Stimulated activated CD4-positive, alpha-beta T cell treated with anti-CD3 and anti-CD28 coated beads, Interleukin-1b, Interleukin-23, amount 100 ng/mL, for 4 hours (primary cell): ENCODE measurements at places on chromosomes 2 and 18.

DNA sequence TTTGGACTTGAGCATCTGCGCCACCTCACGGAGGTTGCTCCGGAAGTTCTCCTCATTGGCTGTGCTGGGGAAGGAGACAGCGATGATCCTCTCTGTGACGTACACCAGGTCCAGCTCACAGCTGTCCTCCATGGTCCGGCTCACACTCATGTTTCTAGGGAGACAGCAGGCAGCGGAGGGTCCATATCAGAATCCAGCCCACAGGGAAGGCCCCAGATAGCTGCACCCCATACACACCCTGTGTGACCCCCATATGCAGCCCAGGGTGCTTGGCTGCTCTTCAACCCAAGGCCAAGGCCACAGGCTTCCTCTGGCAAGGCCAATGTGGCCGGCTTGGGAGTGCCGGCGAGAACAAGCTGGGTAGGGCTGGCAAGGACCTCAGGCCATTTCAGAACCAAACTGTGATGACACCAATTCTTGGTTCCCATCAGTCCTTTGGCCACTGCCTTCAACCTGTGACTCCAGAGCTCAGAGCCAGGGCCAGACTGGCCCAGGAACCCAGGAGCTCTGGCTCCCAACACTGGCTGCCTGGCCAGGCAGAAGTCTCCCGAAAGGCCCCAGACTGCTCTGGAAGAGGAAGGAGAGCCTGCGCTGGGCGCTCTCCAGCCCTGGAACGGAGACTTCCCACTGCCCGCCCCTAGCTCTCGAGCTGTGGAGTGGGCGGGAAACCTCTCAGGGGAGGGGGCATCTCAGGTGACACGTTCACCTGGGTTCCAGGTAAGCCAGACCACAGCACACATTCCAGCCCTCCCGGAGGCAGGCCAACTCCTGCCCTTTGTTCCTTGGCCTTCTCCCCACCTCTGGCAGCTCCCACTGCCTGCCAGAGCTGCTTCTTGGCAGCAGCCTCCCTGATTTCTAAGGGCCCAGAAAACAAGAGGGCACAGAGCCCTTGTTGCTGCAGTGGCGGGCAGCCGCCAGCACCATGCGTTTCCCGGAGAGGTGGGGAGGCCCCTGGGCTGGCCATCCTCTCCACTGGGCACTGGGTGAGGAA, 104.7 kb downstream of the TNS1 start:
- DNase-seq = no peak

GRCh38 chr18:7824970-7825369, 257.9 kb downstream of the PTPRM start:
- DNase-seq = no peak

DNA sequence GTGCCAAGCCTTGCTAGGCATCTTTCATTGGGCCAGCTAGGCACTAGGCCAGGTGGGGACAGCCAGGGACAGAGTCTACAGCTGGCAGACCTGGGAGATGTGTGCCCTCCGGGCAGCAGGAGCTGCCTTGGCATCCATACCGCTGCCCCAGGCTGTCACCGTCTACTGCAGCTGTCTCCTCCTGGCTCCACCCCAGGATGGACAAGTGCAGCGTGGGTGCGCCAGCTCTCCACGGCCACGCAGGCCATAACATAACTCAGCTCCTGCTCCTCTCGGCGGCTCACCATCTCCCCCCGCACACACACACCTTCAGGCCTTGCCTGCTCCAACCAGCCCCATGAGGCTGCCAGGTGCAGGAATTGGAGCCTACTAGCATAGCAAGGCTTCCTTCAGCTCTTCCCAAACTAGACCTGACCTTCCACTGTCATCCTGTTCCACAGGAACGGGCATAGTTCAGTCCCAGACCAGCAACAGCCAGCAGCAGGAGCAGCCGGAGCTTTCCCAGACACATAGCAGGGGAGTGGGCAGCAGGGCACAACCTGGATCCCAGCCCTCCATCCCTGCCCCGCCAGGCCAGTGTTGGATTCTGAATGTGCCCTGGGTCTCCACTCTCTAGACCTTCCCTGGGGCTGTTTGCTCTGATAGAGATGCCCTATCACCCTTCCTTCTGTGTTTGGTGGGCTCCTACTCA, 2.5 kb upstream of the ADRA2B start:
- no peak for DNase-seq

DNA sequence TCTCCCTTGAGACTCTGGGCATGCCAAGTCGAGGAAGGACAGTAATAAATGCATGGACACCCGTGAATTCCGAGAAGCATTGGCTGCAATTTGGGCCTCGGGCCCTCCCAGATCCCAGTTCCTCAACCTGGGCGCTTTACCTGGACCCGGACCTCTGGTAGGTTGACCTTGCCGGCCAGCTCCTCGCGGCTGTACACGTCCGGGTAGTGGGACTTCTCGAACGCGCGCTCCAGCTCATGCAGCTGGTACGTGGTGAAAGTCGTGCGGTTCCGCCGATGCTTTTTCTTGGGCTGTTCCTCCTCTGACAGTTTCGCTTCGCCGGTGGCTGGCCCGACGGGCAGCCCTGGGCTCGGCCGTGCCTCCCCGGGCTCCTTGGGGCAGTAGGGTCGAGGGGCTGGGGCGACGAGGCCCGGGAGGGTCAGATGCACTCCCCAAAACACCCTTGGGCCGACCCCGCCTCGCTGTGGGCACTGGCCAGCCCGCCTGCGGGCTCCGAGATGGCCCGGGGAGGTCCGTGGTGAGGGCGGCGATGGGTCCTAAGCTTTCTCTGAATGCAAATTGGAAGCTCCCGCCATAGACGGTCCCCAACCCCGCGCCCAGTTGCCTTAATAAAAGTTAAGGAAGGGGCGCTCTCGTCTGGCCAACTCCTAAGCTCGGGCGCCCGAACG, 899 bp downstream of the RAX start:
- no peak for DNase-seq

DNA sequence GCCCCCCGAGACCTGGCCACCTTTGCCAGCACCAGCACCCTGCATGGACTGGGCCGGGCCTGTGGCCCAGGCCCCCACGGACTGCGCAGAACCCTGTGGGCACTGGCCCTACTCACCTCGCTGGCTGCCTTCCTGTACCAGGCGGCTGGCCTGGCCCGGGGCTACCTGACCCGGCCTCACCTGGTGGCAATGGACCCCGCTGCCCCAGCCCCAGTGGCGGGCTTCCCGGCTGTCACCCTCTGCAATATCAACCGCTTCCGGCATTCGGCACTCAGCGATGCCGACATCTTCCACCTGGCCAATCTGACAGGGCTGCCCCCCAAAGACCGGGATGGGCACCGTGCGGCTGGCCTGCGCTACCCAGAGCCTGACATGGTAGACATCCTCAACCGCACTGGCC, 554 bp downstream of the ASIC4 start:
- no peak for DNase-seq

DNA sequence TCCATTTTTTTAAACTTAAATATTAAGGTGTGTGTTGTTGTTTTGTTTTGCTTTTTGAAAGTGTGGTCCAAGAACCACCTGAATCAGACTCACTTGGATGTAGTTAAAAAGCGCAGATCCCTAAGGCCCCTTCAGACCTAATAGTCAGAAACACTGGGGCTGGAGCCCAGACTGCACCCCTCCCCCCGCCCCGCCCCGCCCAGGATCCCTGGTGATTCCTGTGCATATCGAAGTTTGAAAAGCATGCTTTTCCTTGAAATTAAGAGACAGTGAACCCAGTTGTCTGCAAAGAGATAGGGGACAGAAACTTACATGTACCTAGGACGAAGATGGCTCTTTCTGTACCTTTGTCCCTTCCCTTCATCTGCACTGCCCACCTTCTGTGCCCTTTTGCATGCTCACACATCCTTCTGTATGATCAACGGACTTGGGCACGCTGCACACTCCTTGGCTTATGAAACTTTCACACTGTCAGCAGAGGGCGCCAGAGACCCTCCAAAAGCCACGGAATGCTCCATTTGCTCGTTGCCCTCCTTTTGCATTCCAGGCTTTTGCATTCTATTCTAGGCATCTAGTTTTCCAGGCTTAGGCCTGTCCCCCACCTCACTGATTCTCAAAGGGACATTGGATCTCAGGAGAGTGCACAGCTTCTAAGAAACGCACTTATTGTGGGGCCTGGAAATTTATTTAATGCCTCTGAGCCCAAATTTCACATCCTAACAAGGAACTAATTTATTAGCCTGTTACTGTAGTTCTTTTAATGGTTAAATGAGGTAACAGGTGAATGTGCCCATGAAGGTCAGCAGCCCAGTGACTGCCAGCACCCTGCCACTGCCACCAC, 32.8 kb upstream of the SLC14A1 start:
- peak; percentile 73 for DNase-seq

- DNase-seq = no peak
These were observed 17.6 kb downstream of the ADAM17 start for GRCh38 chr2:9538000-9538507.

GRCh38 chr2:148627224-148627623, 17.3 kb upstream of the EPC2 start:
- DNase-seq = no peak

- DNase-seq = no peak
These were observed 50.0 kb upstream of the SCG2 start for GRCh38 chr2:223652122-223652521.

DNA sequence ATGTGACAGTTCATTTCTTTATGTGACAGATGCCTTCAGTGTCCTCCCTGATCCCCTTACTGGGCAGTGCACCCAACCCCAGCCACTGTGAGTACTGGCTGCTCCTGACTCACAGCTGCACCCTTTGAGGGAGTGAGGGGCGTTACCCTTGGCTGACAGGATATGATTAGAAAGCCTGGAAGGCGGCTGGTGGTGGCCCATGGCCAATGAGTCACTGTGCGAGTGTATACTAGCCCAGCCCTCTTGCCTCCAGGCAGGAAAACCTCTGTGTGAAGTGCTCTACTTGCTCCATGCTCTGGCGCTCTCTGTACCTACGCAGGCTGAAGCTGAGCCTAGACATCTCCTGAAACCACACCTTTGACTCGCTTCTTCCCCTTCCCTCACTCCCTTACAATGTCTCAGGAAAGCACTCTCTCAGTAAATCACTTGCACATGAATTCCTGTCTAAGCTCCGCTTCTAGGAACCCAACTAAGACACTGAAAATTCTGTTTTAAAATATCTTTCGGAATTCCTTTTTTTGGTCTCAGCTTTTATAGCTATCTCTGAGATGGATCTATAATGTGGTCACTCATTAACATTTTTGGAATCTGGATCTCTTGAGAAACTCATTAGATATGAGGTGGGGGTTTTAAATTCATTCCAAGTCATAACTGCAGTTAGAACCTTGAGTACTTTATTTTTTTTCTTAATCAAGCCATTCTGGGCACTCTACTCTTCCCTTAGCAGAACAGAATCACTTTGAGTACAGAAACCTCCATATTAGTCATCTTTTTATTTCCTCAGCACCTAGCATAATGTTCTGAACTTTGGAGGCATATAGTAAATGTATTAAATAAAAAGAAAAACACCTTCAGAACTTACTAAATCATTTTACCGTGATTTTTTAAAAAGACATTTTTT, 25.3 kb upstream of the STAM2 start:
- no peak for DNase-seq

- DNase-seq = no peak
These were observed 20.8 kb downstream of the SOS1 start for GRCh38 chr2:39099870-39100728.

DNA sequence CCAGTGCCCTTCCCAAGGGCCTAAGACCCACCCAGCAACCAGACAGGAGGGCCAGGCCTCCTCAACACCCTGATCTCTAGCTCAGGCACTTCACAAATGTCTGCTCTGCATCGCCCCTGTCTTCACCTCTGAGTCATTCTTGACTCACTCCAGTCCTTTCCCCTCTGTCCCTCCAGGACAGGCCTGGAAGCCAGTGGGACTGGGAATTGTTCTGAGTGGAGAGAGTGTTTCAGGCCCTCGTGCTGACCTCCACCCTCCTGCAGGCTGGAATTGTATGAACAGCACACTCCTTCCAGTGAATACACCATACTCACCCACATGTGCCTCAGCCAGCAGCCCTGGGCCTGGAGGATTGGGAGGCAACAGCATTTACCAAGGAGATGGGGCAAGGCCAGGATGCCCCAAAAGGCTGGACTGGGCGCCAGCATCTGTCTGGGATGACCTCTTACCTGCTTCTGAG, 304.2 kb downstream of the CYP26B1 start:
- DNase-seq = no peak

- DNase-seq = no peak
These were observed 70.2 kb upstream of the DAPL1 start for GRCh38 chr2:158724803-158725381.

DNA sequence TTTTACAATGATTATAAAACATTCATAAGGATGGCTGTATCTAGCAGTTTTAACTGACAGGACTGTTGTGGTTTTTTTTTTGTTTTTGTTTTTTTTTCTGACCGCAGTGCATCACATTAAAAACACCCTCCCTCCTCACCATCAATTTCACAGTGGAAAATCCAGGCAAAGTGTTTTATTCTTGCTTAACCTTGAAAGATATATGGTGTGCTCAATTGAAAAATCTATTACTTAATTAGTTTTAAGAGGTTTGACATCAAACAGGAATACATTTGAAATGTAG, 250.7 kb downstream of the DLGAP1 start:
- DNase-seq = no peak

DNA sequence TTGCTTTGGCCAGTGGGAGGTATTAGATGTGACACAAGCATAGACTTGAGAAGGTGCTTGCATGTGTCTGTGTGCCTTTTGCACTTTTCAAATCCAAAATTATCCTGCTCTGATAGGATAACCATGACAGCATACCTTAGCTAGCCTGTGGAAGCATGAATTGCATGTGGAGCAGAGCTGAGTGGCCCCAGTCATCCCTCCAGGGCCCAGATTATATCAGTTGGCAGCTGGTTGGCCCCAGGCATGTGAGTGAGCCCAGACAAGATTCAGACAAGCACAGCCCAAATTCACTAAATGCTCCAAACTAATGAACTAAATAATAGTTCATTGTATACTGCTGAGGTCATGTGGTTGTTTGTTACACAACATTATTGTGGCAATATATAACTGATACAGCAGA, 18.8 kb downstream of the TACR1 start:
- no peak for DNase-seq

GRCh38 chr2:120711694-120712093, 24.0 kb upstream of the GLI2 start:
- no peak for DNase-seq

- no peak for DNase-seq
These were observed 312.4 kb upstream of the SYT4 start for GRCh38 chr18:43589611-43590151.

GRCh38 chr2:238163481-238164198, 4.9 kb downstream of the ERFE start:
- DNase-seq = no peak

DNA sequence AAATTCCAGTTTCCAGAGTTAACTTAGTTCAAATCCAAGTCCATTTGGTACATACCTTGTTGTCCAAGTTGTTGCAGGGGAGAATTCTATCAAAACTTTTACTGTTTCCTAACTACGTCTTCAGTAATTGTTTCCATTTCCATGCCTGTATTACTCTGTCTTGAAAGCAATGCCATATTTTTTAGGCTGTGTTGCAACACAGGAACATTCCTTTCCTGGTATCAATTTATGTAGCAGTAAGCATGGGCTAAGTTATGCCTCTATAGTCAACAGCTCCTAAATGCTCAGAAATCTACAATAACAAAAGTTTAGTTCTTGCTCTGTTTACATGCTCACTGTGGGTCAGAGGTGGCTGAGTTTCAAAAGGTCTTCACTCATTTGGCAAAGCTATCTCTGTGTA, 1943.8 kb upstream of the PIK3C3 start:
- no peak for DNase-seq
